Cardiac fibroblast (primary cell): ENCODE measurements at places on chromosomes 3 and 15.

DNA sequence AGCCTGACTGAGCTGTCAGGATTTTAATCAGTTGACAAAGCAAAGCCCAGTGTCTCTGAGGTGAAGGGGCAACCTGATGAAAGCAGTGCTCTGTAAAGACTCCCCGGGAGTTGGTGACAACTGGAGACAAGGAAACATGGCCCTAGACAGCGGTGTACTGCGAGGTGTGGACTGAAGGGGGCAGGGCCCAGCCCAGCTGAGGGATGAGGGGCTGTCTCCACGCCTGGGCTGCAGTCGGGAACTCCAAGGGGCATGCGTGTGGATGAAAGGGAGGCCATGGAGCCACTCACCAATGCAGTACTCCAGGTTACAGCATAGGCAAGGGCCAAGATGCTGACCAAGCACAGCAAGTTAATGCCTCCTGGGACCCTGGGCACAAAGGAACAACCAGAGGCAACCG is 45.1 kb downstream of the SCAP start:
- no peak for DNase-seq

GRCh38 chr3:27456554-27456953 is 27.6 kb downstream of the SLC4A7 start:
- peak; percentile 34 for DNase-seq

GRCh38 chr3:137165117-137165806 is 207.5 kb downstream of the IL20RB start:
- no peak for DNase-seq

GRCh38 chr3:125512135-125512920 is 7.7 kb downstream of the SNX4 start:
- DNase-seq: peak; percentile 39

DNA sequence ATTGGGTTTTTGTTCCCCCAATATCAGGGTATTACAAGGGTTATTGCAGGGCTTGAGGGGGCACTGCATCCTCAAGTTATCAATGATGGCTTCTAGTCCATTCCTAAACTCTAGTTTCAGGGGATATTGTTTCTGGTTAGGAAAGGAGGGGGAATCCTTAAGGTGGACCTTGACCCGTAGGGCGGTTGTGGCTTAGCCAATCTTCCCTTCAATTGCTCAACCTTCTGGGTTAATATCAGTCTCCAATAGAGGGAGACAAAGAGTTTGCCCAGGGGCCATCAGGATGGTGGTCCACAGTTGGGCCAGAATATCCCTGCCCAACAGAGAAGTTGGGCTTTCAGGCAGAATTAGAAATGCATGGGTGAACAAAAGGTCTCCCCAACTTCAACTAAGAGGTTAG is 214.9 kb downstream of the BCHE start:
- no peak for DNase-seq

GRCh38 chr3:100105501-100105900 is 8.8 kb downstream of the FILIP1L start:
- peak; percentile 22 for DNase-seq

- no peak for DNase-seq
Observed at GRCh38 chr3:50373146-50374051, 14.1 kb upstream of the TMEM115 start.

DNA sequence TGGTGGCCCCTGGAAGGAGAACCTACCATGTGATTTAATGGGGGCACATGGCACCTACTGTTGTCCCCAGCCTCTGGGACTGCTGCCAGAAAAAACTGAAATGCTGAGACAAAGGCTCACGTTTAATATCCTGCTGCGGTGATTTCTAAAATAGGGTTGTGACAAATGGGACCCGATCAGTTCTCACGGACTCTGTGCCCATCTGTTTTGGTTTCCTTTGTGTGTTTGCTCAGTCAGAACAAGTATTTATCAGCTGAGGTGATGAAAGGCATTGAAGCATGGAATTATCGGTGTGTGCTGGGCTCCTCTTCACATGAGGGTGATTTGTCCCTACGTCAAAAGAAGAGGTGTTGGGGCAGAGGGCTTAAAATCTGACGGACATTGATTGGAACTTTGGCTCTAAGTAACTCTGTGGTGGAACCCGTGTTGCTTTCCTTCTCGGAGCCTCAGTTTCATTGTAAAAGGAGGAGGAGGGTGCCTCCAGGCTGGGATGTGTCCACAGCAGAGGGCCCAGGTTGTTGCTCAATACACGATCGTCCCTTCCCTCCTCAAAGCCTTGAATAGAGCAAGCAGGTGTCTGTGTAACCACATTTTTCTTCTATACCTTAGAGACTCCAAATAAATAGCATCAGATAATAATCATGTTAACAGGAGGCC is 283.3 kb upstream of the RGMA start:
- DNase-seq: no peak

- no peak for DNase-seq
Observed at GRCh38 chr3:65484964-65485363, 553.8 kb downstream of the MAGI1 start.

DNA sequence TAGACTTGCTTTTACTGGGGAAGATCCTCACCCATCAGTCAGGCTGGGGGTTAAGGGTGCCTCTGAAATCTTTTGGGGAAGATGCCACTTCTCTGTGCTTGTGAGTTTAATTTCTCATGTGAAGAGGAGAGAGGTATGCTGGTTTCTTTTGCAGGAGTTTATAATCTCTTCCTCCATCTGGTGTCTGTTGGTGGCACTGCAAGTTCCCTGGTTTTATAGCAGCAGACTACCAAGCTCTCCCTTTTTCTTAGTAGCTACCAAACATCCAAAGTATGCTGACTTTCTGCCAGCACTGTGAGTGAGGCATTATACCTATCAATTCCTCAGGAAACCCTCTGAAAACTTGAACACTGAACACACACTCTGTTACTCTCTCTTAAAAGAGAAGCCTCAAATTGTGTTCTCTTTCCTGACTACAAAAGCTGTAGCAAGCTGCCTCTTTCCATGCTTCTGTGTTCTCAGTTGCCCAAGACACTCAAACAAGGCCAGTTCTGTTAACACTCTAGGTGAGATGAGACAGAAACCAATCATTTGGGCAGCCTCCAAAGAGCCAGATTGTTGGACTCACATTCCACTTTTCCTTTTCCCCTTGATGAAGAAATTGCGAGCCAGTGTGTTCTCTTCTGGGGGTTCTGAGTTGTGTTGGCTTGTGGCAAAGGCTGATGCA is 299.5 kb downstream of the GAP43 start:
- peak; percentile 55 for DNase-seq

DNA sequence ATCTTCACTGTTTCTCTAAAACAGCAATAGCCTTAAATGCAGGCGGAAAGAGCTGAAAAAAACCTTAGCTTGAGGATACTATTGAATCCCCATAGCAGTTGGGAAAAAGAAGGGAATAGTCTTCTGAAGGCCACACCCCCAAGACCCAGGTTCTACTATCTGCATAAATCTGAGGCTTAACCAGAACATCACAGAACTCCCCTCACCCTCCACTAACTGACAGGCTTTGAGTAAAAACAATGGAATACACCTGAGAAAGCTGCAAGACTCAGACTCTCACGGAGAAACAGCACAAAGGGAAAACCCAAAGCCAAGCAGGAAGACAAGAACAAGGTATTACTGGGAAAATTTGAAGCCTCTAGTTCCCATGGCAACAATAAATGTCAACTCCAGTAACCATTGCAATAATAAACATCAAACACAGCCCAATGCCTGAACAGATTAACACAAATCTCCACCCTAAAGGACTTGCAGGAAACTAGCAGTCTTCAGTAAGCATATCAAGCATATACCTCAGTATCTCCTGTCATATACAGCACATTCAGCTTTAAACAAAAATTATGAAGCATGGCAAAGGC is 56.4 kb downstream of the TMCC1 start:
- DNase-seq: peak; percentile 49

DNA sequence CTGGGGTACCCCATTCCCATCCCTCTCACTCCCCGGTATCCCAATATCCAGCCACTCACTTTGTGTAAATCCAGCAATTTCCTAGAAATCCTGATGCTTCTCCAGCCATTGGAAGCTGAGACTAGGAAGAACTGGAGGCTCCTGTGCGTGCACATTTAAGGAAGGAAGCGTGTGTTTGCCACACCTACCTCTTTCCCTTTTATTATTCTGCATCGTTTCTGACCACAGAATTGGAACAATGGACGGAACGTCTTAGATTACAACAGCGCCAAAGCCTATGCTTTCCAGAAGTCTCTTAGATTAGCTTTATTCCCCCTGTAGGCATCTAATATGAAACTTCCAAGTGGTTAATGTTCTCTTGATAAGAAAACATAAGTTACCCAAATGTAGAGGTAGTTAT is 234.8 kb upstream of the TRIM42 start:
- no peak for DNase-seq

DNA sequence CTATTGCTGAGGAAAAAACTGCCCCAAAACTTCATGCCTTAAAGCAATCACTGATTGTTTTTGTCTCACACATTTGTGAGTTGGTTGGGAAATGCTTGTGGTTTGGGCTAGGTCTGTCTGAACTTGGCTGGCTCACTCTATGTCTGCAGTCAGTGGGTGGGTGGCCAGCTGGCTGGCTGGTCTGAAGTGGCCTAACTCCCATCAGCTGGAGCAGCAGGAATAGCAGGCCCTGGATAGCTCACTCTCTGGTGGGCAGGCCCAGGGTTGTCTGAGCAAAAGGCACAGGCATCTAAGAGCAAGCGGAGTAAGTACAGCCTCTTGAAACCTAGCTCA is 37.7 kb upstream of the PRR20G start:
- DNase-seq: no peak

DNA sequence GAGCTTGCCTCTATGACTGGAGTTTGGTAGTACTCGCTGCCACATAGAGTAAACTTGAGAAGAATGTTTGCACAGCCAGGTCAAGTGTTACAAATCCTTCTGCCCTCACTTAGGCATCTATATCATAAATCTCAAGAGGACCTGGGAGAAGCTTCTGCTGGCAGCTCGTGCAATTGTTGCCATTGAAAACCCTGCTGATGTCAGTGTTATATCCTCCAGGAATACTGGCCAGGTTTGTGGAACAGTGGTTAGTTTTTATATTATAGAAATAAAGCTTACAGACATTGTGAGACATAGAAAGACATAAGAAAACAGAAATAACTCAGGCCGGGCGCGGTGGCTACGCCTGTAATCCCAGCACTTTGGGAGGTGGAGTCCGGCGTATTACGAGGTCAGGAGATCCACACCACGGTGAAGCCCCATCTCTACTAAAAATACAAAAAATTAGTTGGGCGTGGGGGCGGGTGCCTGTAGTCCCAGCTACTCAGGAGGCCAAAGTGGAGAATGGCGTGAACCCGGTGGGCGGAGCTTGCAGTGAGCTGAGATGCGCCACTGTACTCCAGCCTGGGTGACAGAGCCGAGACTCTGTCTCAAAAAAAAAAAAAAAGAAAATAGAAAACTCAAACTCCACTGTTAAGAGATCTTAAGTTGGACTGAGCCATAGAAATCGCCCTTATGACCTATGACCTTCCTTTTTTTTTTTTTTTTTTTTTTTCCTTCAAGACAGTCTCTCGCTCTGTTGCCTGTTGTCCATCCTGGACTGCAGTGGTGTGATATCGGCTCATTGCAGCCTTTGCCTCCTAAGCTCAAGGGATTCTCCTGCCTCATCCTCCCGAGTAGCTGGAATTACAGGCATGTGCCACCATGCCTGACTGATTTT is 2.2 kb downstream of the RPSA start:
- DNase-seq: no peak
